ENCODE measurements at places on chromosomes 1 and 21.

GRCh38 chr1:240385985-240386978, 225.7 kb downstream of the GREM2 start:
- DNase-seq: peak; percentile 82

- DNase-seq: no peak
These were observed 163.7 kb downstream of the ROR1 start for GRCh38 chr1:63937461-63938022.

DNA sequence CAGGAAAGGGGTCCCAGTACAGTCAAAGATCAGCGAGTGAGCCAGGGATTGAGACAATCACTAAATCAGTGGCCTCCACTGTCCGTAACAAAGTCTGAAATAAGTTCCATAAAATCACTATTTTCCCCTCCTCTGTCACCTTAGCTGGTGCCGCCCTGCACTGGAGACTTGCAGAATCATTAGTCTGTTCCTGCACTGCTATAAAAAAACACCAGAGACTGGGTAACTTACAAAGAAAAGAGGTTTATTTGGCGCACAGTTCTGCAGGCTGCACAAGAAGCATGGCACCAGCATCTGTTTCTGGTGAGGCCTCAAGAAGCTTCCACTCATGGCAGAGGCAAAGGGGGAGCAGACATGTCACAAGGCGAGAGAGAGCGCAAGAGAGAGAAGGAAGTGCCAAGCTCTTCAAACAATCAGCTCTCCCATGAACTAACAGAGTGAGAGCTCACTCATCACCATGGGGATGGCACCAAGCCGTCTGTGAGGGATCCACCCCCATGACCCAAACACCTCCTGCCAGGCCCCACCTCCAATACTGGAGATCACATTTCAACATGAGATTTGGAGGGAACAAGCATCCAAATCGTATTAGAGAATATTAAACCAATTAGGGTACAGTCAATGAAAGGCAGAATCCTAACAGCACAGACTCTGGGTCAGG, 129.8 kb upstream of the TIAM1 start:
- DNase-seq: no peak

GRCh38 chr1:84726593-84727499, 36.6 kb upstream of the SSX2IP start:
- DNase-seq: peak; percentile 19

- DNase-seq: no peak
These were observed 139.9 kb upstream of the KIAA0040 start for GRCh38 chr1:175332515-175332914.

- DNase-seq: peak; percentile 64
These were observed 259.3 kb upstream of the CACYBP start for GRCh38 chr1:174740249-174740968.

DNA sequence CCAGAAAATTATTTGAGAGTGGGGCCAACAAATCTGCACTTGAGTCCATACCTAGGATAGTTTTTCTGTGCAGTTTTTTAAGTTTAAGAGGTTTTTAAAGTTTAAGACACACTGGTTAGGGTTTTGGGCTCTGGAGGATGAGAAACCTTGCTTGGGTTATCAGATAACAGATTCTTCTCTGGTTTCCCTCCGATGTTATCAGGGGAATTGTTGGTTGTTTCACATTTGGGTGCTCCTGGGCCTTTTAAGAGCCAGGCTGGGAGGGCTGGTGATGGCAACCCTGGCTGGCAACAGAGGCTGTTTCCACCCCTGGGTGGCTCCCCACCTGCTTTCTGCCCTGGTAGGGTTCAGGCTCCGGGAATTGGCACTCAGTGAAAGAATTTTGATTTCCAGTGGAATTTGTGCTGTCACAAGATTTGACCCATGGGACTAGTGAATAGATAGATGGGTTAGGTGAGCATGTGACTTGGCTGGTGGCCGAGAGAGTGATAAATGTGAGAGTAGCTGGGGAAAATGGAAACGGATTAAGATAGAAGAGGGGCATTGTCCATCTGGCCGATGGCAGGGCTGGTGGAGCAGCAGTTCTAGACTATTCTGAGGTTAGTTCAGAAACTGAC, 14.8 kb downstream of the VANGL1 start:
- no peak for DNase-seq

DNA sequence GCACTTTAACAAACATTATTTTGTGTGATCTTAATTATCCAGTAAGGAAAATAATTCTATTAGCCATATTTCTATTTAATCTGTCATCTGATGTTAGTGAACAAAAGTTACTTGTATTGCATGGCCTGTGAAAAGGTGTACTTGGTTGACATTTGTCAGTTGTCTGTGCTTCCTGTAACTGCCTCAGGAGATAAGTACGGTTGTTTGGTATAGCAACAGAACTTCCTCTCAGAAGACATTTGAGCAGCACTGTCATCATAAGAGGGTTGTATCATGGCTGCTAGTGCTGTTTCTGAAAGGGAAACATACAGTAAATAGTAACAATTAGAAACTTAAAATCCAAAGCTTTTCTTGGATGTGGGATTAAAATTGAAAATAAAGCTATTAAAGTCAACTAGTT, 3.4 kb downstream of the BLZF1 start:
- DNase-seq: no peak

All from epithelial cell of esophagus (primary cell).